ENCODE measurements at places on chromosomes 1 and 21. TPM values are rescaled to one million over a fixed set of nuclear protein-coding genes. Genes with fewer than 3 reads are reported as not detected.

Gene NHLH1
- not detected for total RNA-seq

Gene TMEM9
- total RNA-seq = 66.9 TPM

Gene C1QC
- not detected for total RNA-seq

Gene OR2L8
- 0.30 TPM for total RNA-seq

Gene RSRP1
- 84.5 TPM for total RNA-seq

Gene TCP10L
- total RNA-seq = not detected

Gene FABP3
- 9.0 TPM for total RNA-seq

Gene FCRL2
- not detected for total RNA-seq

Measured in epithelial cell of umbilical artery (primary cell).